ENCODE measurements at places on chromosomes 5 and 9. TPM values are rescaled to one million over a fixed set of nuclear protein-coding genes. Genes with fewer than 3 reads are reported as not detected.

SMIM15 gene
- total RNA-seq, result 89.6 TPM

LECT2 gene
- not detected for total RNA-seq

IRGM gene
- not detected for total RNA-seq

C1QTNF2 gene
- not detected for total RNA-seq

OR1J2 gene
- total RNA-seq, result not detected

SPTLC1 gene
- 72.7 TPM for total RNA-seq

BTNL3 gene
- not detected for total RNA-seq

MRPS30 gene
- total RNA-seq, result 66.6 TPM

RMND5B gene
- 50.7 TPM for total RNA-seq

BAAT gene
- total RNA-seq, result 18.6 TPM

SLC2A6 gene
- total RNA-seq, result 11.6 TPM

ZNF354C gene
- 2.4 TPM for total RNA-seq

GPRIN1 gene
- total RNA-seq, result 11.5 TPM

MYO10 gene
- total RNA-seq, result 101 TPM

PCDH12 gene
- not detected for total RNA-seq

PPWD1 gene
- total RNA-seq, result 28.0 TPM

RASGRF2 gene
- total RNA-seq, result 26.3 TPM

TRAF1 gene
- 1.5 TPM for total RNA-seq

PGGT1B gene
- total RNA-seq, result 46.4 TPM

C5 gene
- total RNA-seq, result 12.3 TPM

LYRM7 gene
- total RNA-seq, result 12.6 TPM

NSUN2 gene
- 90.7 TPM for total RNA-seq

SH3GL2 gene
- 1.5 TPM for total RNA-seq

FBXL7 gene
- total RNA-seq, result not detected

PCDHA1 gene
- 0.83 TPM for total RNA-seq

ADAMTS13 gene
- total RNA-seq, result 4.7 TPM

PCDHGA2 gene
- total RNA-seq, result not detected

SPARC gene
- not detected for total RNA-seq

IER5L gene
- 60.3 TPM for total RNA-seq

THBS4 gene
- 1.3 TPM for total RNA-seq

SLC31A1 gene
- total RNA-seq, result 21.0 TPM

CCNJL gene
- 13.2 TPM for total RNA-seq

TAF11L10 gene
- not detected for total RNA-seq

GNAQ gene
- total RNA-seq, result 34.1 TPM

FYB1 gene
- total RNA-seq, result 42.8 TPM

NOXA1 gene
- 12.0 TPM for total RNA-seq

IFNB1 gene
- 0.61 TPM for total RNA-seq

IL3 gene
- total RNA-seq, result not detected

ZNF346 gene
- 31.2 TPM for total RNA-seq

KDM4C gene
- 20.2 TPM for total RNA-seq

DMRTA1 gene
- 2.8 TPM for total RNA-seq

KIF4B gene
- not detected for total RNA-seq

IL13 gene
- total RNA-seq, result not detected

SPATA9 gene
- 0.44 TPM for total RNA-seq

FBXW11 gene
- 63.3 TPM for total RNA-seq

DMRT2 gene
- not detected for total RNA-seq

STC2 gene
- 60.4 TPM for total RNA-seq

GAS1 gene
- total RNA-seq, result 0.22 TPM

CERCAM gene
- 14.5 TPM for total RNA-seq

ZNF608 gene
- total RNA-seq, result 7.3 TPM

PIP5K1B gene
- total RNA-seq, result 8.6 TPM

Measured in Calu3 (cell line).